ENCODE measurements at places on chromosomes 16 and 17.

- H3K36me3 ChIP-seq, result peaks cover 67% of the 10 kb centered on the region
- DNase-seq, result peak; percentile 40
- peaks cover 40% of the 10 kb centered on the region for H3K4me1 ChIP-seq
Measured at GRCh38 chr16:11253009-11253994, 2.7 kb downstream of the SOCS1 start.

- peak; percentile 49 for DNase-seq
- no peaks in the 10 kb centered on the region for H3K36me3 ChIP-seq
- no peaks in the 10 kb centered on the region for H3K27me3 ChIP-seq
- H3K4me3 ChIP-seq, result no peak overlapping the region
Measured at GRCh38 chr16:87278191-87279093, 38.8 kb downstream of the C16orf95 start.

- H3K27ac ChIP-seq, result no peak overlapping the region
- peaks cover 25% of the 10 kb centered on the region for H3K4me1 ChIP-seq
- peaks cover 4% of the 10 kb centered on the region for H3K27me3 ChIP-seq
- H3K36me3 ChIP-seq, result peaks cover 3% of the 10 kb centered on the region
- DNase-seq, result no peak
Measured at GRCh38 chr17:61161615-61162134, 238.0 kb upstream of the TBX2 start.

GRCh38 chr17:73200476-73200875 is 7.6 kb downstream of the COG1 start:
- H3K4me3 ChIP-seq, result no peak overlapping the region
- no peak for DNase-seq
- H3K27me3 ChIP-seq, result no peaks in the 10 kb centered on the region
- H3K27ac ChIP-seq, result no peak overlapping the region
- peaks cover 17% of the 10 kb centered on the region for H3K4me1 ChIP-seq

DNA sequence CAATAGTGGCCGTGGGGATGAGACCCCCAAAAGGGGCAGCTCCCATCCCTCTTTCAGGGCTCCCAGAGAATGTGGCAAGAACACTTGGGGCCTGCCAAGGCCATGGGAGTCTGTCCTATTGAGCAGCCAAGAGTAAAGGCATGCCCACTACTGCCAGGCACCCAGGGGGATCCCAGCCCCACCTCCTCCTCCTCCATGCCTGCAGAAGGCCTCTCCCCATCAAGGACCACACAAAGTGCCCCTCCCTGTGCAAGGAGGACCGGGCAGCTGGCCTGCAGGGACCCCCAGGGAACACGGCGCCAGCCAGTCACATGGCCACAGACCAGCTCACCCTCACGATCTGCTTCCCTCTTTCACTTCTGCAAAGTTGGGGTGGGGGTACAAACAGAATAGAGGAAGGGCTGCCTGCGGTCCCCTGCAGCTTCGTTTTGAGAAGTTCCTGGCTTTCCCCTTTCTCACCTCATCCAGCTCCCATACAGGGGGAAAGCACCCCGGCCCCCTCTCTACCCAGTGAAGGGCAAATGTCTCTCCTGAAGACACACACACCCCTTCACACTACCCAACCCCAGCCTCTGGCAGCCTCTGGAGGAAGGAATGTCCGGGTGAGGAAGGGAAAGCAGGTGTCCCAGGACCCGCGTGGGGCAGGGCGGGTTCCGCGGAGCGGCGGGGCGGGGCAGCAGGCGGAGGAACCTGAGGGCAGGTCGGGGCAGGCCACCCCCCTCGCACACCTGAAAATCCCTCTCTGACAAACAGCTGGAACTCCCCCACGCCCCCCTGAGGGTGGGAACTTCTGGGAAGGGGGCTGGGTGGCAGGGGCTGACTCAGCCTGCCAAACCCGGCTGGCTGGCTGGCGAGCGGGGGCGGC is 2.0 kb downstream of the PPP1R9B start:
- peaks cover 52% of the 10 kb centered on the region for H3K36me3 ChIP-seq
- no peak for DNase-seq
- peak overlapping the region; percentile 89 for H3K27ac ChIP-seq
- peak overlapping the region; percentile 95 for H3K4me3 ChIP-seq
- no peaks in the 10 kb centered on the region for H3K27me3 ChIP-seq
- H3K4me1 ChIP-seq, result peaks cover 42% of the 10 kb centered on the region

- H3K36me3 ChIP-seq, result peaks cover 16% of the 10 kb centered on the region
- H3K27ac ChIP-seq, result no peak overlapping the region
Measured at GRCh38 chr16:646679-647172, 2.4 kb upstream of the WDR90 start.

DNA sequence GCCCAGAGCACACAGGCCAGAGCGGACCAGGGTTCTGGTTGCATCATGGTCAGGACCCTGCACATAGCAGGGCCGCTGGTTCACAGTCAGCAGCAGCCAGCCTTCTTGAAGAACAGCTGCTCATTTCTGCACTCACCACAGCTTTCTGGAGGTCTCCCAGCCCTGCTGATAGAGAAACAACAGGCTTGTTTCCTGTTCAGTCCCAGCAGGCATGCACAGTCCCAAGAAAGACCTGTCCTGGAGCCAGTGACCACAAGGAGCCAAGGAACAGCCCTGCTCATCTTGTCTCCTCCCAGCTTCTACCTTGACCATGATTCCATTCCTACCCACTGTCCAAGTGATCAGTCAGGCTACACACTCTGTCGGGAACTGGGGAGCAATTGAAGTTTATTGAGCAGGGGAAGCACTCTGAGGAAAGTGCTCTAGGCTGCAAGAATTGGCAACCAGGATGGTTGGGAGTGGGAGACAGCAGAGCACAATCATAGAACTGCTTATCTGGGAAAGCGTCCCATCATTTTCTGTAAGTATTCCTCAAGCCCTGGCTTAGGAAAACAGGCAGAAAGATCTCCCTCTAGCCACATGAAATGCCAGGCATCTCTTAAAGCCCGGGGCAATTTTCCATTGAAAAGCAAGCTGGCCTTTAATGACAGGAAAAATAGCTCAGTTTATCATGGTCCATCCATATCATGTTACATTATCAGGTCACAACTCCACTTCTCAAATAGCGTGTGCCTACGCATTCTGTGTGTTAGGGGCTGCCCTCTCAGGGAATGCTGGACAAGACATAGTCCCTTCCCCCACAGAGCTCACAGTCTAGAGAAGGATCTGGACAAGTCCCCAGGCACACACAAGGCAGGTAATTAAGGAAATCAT is 155.4 kb upstream of the FOXF1 start:
- no peak overlapping the region for H3K27ac ChIP-seq
- DNase-seq, result no peak
- no peaks in the 10 kb centered on the region for H3K27me3 ChIP-seq
- no peak overlapping the region for H3K4me3 ChIP-seq

DNA sequence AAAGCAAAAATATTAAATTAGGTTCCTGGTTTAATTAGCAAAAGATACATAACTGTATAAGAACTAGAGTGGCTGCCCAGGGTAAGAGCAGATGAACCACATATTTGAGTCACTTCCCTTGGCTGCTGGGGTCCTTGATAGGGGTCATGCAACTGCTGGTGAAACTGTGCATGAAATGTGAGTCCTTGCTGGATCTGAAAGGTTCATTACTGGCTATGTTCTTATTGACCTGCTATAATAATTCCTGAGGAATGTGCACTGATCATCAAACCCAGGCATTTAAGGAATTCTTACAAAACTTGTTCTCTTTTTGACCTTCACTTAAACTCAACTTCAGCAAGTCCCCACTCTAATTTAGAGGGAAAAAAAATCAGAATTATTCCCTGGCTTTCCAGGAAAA is 183.4 kb downstream of the ZNF18 start:
- H3K27ac ChIP-seq, result no peak overlapping the region
- H3K4me1 ChIP-seq, result no peaks in the 10 kb centered on the region
- no peaks in the 10 kb centered on the region for H3K27me3 ChIP-seq
- H3K36me3 ChIP-seq, result no peaks in the 10 kb centered on the region
- no peak for DNase-seq

- H3K4me3 ChIP-seq, result no peak overlapping the region
- peaks cover 4% of the 10 kb centered on the region for H3K4me1 ChIP-seq
- no peak overlapping the region for H3K27ac ChIP-seq
Measured at GRCh38 chr16:81268509-81268908, 30.0 kb downstream of the BCO1 start.

- no peak overlapping the region for H3K4me3 ChIP-seq
- no peaks in the 10 kb centered on the region for H3K27me3 ChIP-seq
Measured at GRCh38 chr17:7676533-7676932, 10.8 kb downstream of the TP53 start.
